SK-N-DZ (cell line): ENCODE measurements at places on chromosomes 6 and 20.

DNA sequence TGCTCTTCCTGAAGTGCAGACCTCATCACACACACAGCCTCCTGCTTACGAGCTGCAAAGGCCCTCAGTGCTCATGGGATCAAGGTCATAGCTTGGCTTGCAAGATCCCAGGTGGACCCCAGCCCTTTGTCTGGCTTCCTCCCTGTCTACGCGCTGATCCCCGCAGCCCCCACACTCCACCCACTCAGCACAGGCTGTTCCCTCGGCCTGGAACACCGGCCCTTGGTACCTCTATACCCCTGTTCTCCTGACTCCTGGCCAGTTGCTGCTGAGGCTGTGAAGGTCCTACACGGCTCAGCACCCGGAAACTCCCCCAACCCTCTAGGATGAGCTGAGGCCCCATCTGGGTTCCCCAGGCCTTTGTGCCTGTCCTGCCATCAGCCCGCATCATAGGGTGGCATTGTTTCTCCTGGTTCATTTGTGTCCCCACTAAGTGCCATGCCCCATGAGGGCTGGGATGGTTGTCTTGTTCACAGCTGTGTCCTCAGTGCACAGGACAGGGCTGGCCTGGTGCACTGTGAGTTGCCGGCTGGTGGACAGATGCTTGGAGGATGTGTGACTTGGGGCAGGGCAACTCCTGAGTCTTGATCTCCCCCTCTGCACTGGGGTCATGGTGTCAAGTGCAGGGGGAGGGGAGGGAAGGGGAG lies 57.0 kb downstream of the ADNP start:
- DNase-seq = no peak

DNA sequence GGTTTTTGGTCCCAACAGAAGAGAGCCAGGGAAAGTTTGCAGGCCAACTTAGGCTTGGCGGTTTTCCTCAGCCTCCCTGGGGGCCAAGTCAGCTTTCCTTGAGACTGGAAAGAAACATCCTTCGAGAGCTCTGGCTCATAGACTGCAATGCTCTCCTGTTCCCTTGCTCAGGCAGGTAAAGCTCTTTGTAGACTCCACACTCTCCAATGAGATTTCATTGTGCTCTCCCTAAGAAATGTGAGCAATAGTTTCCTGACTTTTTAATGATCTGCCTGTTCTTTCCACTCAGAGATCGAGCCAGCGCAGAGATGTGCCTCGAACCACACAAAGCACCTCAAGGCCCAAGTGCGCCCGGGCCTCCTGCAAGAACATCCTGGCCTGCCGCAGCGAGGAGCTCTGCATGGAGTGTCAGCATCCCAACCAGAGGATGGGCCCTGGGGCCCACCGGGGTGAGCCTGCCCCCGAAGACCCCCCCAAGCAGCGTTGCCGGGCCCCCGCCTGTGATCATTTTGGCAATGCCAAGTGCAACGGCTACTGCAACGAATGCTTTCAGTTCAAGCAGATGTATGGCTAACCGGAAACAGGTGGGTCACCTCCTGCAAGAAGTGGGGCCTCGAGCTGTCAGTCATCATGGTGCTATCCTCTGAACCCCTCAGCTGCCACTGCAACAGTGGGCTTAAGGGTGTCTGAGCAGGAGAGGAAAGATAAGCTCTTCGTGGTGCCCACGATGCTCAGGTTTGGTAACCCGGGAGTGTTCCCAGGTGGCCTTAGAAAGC lies 13.9 kb downstream of the TNFAIP3 start:
- no peak for DNase-seq

GRCh38 chr6:142947714-142948480 lies 2.9 kb upstream of the HIVEP2 start:
- peak; percentile 3 for DNase-seq

DNA sequence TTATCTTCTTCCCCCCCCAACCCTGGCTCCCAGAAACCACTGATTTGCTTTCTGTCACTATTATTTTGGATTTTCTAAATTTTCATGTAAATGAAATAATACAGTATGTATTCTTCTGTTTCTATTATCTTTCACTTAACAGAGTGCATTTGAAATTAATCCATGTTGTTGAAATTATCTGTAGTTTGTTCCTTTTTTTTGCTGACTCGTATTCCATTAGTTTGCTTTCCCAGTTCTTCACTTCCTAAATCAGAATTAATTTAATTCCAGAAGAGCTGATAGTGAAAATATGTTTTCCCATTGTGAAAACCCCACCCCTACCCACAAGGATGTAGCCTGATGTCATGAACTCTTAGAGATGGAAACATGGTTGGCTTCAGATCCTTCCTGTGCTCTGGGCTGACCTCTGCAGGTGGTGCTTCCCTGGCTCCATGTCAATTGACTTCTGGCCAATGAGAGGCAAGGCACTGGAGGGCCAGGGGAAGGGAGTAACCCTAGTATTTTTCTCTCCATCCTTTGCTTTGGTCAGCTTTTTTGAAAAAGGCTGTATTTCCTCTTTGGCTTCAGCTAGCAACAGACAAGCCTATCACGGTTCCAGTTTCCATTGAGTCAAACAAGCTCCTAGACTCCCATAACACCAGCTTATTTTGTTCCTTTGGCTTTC lies 244.4 kb upstream of the HSF2 start:
- DNase-seq = no peak

GRCh38 chr6:100255701-100256100 lies 209.0 kb downstream of the SIM1 start:
- DNase-seq = no peak

- DNase-seq = no peak
Measured at GRCh38 chr6:55820696-55821095, 54.7 kb downstream of the BMP5 start.
